Thoracic aorta endothelial cell (primary cell): ENCODE measurements at places on chromosomes 7 and 10. TPM values are rescaled to one million over a fixed set of nuclear protein-coding genes. Genes with fewer than 3 reads are reported as not detected.

The C10orf53 gene
- not detected in 2 replicates for total RNA-seq

The GPNMB gene
- total RNA-seq: 0.13 and 0.72 TPM in 2 replicates

The TRAPPC14 gene
- total RNA-seq: 9.9 and 11.7 TPM in 2 replicates

The NPY4R2 gene
- not detected in 2 replicates for total RNA-seq

The CCDC3 gene
- total RNA-seq: 1.7 and 1.8 TPM in 2 replicates

The OR6B1 gene
- not detected in 2 replicates for total RNA-seq

The SYT15 gene
- 0.13 and 0.14 TPM in 2 replicates for total RNA-seq

The TSPAN12 gene
- total RNA-seq: 21.5 and 23.5 TPM in 2 replicates

The LRRC61 gene
- total RNA-seq: 0.13 and 0.36 TPM in 2 replicates

The FEZF1 gene
- not detected in 2 replicates for total RNA-seq

The TSPAN15 gene
- 23.9 and 31.1 TPM in 2 replicates for total RNA-seq

The UPK3B gene
- 0.13 TPM in 1 of 2 replicates, not detected in the other for total RNA-seq

The NUPR2 gene
- not detected in 2 replicates for total RNA-seq

The MLLT10 gene
- 47.8 and 56.3 TPM in 2 replicates for total RNA-seq

The PTPRN2 gene
- total RNA-seq: 0.66 and 1.3 TPM in 2 replicates

The TRIM4 gene
- total RNA-seq: 22.5 and 28.4 TPM in 2 replicates

The GIMAP4 gene
- 117 and 242 TPM in 2 replicates for total RNA-seq

The KDM7A gene
- 9.5 and 9.6 TPM in 2 replicates for total RNA-seq

The CYP26C1 gene
- 0.80 and 1.0 TPM in 2 replicates for total RNA-seq

The INA gene
- total RNA-seq: 0.29 and 0.66 TPM in 2 replicates

The ANXA8 gene
- total RNA-seq: not detected in 2 replicates

The TMEM139 gene
- total RNA-seq: not detected in 2 replicates

The HTRA1 gene
- total RNA-seq: 22.4 and 37.0 TPM in 2 replicates

The GRID2IP gene
- total RNA-seq: not detected in 2 replicates

The STEAP1B gene
- total RNA-seq: 67.3 and 112 TPM in 2 replicates

The GPER1 gene
- 1.5 and 2.0 TPM in 2 replicates for total RNA-seq

The GNGT1 gene
- total RNA-seq: not detected in 2 replicates
